Chondrocyte (in vitro differentiated cells): ENCODE measurements at places on chromosomes 4 and X.
A peak's percentile ranks its signal among the peaks of the same experiment; 100 is the strongest.

- no peak for DNase-seq
Measured at GRCh38 chr4:155666344-155667221, at the start of gene GUCY1A1. TSS of gene GUCY1A1 (plus strand) at chr4:155666848. CDS start at chr4:155696868, 30,020 bp downstream.

DNA sequence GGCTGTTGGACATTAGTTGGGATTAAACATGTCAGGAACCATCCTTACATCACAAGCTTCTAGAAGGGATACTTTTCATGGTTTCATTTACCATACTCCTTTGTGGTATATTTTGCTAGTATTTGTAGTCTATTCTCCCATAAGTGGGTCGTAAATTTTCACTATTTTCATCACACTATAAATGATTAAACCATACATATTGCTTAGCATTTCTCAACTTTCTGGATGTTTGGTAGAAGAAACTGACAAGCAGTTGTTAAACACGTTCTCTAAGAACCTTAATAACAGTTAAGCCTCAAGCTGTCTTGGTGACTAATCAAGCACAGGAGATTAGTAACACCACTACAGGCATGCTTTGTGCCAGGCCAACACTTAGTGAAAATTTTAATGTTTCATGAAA, 375.5 kb downstream of the NAF1 start:
- DNase-seq, result no peak

DNA sequence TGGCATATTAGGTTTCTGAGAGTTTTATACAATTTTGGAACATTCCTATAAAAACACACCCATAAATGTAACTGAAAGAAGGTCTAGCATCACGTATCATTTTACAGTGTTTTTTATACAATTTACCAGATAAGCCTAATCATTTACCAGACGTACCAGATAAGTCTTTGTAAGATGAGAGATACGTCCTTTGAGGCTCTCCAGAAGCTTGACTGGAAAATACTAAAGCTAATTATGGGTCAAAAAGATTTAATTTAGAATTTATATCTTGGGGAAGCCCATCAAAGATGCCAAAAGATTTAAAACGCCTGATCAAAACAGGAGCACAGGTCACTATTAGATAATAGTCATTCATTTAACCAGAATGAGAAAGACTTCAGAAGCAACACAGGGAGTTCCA, 55.0 kb downstream of the RGS12 start:
- no peak for DNase-seq

- DNase-seq, result no peak
Measured at GRCh38 chrX:68929332-68930150, 100.7 kb downstream of the EFNB1 start.

DNA sequence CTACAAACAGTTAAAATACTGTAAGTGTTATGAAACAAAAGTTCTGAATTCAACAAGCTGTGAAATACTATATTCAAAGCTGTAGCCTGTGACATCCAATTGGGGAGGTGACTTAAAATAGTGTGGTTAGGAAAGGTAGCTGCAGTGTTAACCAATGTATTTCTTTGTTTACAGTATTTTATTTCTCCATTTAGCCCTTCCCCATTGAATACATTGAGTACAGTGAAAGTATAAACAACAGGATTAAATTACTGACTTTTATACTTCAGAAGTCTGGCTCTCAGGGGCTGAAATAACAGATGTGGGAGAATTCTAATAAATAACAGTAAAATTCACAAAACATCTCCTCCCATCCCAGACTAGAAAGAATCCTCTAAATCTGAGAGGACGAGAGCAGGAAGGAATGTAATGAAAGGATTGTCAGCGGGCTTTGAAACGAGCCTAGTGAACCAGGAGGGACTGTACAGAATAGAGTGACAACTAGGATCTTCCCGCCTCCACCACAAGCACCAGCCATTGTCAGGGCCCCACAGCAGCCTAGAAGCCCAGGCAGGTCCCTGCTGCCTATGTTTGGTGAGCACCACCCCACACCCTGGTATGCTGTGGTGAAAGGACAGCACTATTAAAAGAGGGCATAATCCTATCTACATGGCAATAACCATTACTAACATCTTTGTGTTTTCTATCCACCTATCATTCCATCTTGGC, 73.7 kb downstream of the SPCS3 start:
- DNase-seq, result no peak

DNA sequence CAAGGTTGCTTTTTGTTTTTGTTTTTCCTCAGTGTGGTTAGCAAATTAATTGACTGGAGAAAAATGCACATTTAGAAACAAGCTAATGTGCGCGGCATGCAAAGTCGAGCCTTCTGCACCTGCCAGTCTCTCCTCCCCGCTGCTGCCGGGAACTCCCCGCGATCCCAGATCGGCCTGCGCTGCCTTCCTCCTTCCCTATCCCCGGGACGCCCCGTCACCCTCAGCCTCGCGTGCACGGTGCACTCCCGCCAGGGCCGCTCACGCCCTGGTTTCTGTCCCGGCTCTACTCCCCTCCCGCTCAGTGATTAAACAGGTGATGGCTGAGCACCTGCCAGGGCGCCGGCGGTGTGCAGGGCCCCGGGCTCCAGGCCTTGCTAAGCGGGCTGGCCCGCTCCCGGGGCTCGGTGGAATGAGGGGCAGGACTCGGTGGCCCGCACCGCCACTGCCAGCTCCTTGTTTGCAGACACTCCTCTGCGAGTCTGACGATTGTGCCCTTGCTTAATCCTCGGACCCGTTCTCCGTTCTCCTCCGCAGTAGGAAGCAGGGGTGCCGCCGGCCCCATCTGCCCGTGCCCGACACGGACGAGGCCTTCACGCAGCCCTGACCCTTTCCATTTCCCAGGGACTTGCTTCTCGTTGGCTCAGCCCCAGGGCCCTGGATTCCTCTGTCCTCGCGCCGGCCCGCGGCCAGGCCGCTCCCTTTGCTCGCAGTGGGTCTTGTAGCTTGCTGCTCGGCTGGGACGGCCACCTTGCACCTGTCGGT, 143.4 kb downstream of the TRIML1 start:
- no peak for DNase-seq

DNA sequence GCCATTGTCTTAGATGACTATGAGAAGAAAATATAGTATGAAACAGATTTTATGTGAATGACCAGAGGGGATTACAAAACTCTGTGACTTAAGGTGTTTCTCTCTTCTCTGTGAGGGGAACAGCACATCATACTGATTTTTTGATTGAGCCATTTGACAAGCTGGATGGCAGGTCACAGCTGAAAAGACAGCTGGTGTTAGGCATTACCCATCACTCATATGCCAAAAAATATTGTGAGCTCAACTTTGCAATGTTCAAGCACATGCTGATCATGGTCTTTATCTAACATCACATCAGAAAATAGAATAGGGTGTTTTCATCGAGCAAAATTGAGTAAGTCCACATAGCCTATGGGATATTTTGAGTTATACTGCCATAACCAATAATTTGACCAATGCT, 86.7 kb upstream of the TECRL start:
- DNase-seq, result no peak

GRCh38 chr4:174037631-174038030, 245.8 kb downstream of the FBXO8 start:
- DNase-seq, result no peak

DNA sequence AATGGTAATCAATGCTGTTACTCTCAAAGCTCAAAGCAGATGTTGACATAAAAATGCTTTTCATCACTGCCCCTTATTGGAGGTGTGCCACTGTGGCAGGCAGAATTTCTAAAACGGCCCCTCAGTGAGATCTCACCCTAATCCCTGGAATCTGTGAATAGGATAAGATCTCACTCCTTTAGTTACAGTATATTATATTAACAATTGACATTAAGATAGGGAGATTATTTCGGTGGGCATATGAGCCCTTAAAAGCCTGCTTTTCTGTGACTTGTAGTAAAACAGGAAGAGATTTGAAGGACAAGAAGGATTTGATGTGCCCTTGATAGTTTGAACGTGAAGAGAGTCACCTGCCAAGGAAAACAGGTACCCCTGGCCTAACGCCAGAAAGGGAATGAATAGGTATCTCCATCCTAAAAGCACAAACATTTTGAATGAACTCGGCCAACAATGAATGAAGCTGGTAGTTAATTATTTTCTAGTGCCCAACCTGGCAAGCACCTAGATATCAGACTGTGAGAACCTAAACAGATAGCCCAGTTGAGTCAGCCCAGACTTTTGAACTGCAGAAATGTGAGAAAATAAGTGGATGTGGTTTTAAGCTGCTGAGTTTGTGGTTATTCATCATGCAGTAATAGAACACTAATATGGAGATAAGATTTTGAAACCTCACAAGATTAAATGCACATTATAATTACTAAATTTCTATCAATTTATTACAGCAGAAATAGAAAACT, 881.6 kb downstream of the PCDH18 start:
- DNase-seq, result no peak

GRCh38 chr4:150591904-150592303, 10.0 kb downstream of the MAB21L2 start:
- no peak for DNase-seq

GRCh38 chr4:157004279-157005161, 32.9 kb upstream of the PDGFC start:
- no peak for DNase-seq

DNA sequence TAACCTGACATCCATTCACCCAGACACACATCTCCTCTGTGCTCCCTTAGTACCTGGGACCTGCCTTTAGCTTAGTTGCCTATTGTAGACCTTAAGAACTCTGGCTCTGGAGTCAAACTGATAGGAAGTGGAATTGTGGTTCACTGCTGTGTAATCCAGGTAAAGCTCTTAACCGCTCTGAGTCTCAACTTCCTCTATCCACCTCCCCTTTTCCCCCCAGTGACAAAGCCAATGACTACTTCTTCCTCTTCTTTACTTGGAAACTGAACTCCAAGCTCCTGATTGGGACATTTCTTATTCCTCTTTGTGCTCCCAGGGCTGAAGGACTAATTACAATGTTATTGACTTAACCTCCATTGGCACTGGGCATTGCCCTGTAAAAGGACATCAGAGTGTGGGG, 94.1 kb downstream of the DRD5 start:
- no peak for DNase-seq

- DNase-seq, result no peak
Measured at GRCh38 chr4:105558277-105558676, 5.9 kb downstream of the ARHGEF38 start.

DNA sequence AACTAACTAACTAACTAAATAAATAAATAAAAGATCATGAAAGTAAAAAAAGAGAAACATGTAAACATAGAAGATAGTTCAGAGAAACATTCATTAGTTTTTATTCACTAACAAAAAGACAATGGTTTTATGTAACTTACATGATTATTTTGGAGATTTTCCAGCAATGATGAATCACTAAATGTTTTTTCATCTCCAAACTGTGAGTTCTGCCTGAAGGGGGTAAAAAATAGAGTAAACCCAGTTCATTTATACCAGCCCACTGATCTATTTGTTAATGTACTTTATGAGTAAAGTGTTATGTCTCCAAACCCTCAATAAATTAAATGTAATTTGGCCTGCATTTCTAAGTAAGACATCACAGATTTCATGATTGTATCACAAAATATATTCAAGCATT, 101.1 kb downstream of the ATP8A1 start:
- DNase-seq, result no peak

DNA sequence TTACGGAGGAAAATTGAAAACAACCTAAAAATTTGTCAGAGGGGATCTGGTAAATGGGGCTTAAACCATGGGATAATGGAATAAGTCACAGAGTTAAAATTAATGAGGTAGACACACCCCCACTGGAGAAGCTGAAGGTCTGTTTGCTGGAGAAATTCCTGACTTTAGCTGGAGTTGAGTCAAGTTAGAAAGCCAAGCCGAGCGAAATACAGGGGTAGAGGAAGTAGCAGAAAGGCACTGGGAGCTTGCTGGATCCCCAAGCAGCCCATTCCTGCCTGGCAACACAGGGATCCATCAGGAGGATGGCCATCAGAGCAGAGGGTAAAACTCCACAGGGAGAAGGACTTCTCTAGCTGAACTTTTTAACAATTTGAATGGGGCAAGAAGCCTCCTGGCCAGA, 163.8 kb downstream of the ATRX start:
- DNase-seq, result no peak

- DNase-seq, result peak; percentile 92
Measured at GRCh38 chr4:128287141-128287870, at the start of gene PGRMC2. TSS of gene PGRMC2 (minus strand) at chr4:128287813. CDS start at chr4:128287790, 23 bp downstream.

GRCh38 chr4:137644201-137644600, 111.9 kb upstream of the PCDH18 start:
- DNase-seq, result no peak

DNA sequence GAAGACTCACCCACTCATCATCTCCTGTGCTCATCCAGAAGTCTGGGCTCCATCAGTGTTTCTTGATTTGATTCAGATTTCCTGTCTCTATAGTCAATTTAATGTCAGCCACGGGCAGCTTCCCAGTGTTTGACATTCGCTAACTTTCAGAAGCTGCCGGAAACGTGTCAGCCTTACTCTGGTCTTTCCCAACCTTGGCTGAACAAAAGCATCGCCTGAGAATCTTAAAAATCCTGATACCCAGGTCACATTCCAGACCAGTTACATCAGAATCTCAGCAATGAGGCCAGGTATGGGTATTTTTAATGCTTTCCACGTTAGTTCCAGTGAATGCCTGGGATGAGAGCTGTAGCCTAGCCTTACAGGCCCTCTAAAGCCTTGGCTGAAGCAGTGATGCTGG, 233.8 kb downstream of the FRMPD4 start:
- DNase-seq, result no peak

DNA sequence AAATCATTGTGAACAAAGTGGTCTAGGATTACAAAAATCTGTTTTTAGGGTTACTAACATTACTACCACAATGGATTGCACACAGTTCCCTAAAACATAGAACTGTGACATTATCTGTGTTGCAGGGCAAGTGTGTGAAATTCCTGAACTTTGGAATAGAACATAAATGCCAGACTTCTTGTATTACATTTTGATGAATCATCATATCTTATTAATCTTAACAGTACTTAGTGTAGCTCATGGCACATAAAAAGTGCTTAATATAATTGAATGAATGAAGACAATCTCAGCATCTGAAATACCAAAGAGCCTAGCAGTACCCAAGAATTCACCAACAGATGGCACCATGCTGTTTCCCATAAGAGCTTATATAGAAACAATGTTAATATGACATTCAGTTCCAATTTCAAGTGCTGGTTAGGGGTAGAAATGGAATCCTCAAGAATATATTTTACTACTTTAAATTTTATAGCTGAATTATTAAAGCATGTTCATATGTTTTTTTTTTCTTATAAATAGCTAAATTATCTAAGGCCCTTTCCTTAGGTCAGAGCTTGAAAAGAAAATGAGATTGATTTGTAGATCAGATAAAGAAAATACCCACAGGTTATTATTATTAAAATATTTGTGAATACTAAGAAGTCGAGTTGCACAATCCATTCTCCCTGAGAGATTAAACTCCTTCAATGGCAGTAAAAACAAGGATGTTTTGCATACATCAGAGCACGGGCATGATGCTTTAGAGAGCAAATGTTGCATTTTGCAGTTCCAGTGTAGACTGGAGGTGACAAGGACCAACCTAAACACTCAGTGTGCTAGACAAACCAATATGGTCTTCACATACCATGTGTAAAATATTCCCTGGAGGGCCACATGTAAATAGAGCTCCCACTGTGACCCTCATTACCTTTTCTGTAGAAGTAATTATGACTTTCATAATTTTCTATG, 25.7 kb upstream of the SHISA3 start:
- DNase-seq, result no peak

DNA sequence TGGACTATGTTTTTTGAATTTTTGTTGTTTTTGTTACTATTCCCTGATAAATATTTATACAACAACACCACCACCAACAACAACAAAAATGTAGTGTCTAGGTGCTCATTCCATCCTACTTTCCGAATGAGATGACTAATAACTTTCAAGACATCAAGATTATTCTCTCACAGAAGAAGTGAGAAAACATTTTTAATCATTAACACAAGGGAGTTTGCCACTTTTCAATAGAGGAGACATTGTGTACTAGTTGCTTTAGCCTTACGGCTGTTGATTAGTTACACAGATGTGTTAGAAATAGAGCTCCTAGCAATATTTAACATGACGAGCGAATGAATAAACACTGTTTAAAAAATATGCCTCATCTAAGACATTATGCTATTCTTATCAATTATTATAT, 898.8 kb downstream of the C4orf33 start:
- DNase-seq, result no peak
